ENCODE measurements at places on chromosomes 2 and 18.

GRCh38 chr2:144703852-144704708, 184.2 kb upstream of the ZEB2 start:
- DNase-seq: no peak

DNA sequence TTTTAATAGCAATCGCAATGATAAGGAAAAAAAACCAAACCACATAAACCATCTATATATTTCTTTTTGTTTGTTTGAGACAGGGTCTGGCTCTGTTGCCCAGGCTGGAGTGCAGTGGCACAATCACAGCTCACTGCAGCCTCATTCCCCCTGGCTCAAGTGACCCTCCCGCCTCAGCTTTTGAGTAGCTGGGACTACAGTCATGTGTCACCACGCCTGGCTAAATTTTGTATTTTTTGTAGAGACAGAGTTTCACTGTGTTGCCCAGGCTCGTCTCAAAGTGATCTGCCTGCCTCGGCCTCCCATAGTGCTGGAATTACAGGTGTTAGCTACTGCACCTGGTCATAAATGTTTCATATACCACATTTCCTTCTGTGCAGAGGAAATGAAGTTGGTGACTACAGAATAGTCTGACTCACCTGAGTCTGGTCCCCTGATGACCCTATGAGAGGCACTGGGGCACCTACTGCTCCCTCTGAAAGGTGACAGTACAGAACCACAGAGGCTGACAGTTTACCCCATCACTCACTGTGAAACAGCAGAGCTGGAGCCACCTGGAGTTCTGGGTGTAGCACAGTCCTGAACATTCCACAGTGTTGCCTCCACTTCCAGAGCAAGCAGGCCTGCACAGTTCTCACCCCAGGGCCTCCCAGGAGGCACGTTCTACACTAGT, 183.7 kb upstream of the PXDN start:
- no peak for DNase-seq

- peak; percentile 9 for DNase-seq
These were observed 40.7 kb upstream of the C2orf66 start for GRCh38 chr2:196849895-196850294.

DNA sequence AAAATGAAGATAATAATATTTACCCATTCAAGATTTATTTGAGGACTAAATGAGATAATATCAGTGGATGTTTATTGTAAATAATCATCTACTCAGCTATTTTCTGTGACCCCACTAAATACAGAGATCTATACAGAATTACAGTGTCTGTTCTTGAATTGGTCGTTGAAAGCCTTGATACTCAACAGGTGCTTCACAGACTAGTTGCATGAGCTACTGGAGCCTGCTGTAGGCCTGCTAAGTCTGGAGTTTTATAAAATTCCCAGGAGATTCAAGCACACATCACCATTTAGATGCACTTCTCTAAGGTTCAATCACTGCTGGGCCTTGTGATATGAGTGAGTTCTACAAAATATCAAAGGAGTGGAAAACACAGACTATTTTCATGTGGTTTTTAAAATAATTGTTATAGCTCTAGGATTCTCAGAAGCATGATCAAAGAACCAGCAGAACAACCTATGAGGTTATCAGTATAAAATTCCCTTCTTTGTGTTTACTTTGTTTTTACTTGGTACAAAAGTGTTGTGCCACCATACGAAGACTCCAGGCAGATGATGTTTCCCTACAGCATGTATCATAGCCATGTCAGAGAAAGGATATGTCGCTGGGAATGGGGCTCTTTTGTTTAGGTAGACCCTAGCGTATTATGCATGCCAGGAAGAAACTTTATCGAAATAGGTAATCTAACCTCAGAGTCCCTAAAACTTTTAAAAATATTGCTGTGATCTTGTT, 7.1 kb downstream of the SULT1C4 start:
- DNase-seq: no peak

GRCh38 chr2:218024871-218025270, 22.1 kb upstream of the TNS1 start:
- DNase-seq: no peak

Measured in non-pigmented ciliary epithelial cell (primary cell).